ENCODE measurements at places on chromosomes 3 and 15.
A peak's percentile ranks its signal among the peaks of the same experiment; 100 is the strongest.

DNA sequence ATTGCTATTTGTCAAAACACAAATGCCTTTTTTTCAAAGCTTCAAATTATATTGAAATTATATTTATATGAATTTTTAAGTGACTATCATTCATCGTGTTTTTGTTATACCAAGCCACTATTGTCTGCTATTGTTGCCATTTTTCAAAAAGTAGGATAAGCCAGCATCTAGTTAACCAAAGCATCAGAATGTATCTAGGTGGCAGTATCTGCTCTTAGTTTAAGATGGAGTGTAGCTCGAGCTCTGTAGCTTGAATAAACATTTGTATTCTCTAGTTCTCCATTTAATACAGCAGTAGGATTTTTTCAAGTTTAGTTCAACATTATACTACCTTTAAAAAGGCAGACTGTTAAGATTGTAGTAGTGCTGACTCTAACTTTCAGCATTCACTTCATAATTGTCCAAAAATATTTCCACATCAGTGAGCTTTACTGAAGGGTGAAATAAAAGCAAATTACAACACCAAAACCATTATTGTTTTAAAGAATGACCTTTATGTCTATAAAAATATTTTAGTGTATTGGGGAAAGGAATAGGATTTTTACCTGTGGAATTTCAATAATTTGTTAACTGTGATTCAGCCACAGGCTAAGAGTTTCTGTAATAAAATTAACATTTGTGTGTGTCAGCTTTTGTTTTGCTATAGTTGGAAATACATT lies 19.6 kb upstream of the C15orf61 start:
- DNase-seq: peak; percentile 51

DNA sequence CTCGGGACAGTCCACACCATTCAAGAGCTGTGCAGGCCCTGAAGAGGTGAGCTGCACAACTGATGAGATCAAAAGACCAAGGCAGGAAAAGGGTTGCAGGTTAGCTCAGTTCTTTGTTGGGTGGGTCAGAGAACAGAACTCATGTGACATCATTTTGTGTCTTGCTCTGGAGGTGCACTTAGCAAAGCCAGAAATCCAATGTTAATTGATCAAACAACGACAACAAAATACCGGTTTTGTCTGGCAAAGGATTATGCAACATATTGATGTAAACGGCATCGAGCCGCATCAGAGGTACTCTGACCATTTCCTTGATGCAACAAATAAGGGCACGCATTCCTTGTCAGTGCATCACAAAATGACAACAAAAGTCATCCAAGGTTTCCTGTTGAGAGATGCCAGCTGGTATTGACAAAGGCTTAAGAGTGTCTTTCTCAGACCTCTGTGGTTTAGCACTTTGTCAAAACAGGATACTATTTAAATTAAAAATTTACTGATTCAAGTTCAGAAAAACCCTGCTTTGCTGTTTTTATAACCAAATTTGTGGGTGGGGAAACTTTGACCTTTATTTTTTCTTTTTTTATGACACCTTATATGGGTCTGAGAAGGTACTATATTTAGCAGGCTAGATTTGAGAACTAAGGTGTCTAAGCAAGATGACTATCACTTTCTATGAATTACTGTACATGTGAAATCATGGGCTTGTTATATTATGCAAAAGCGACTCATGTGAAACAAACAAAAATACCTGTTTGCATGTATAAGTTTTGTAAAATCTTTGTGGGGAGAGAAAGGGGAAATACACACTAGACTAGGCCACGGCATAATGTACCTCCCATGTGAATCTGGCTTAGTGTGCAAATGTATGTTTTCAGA lies 496.1 kb downstream of the FOXP1 start:
- no peak for DNase-seq

DNA sequence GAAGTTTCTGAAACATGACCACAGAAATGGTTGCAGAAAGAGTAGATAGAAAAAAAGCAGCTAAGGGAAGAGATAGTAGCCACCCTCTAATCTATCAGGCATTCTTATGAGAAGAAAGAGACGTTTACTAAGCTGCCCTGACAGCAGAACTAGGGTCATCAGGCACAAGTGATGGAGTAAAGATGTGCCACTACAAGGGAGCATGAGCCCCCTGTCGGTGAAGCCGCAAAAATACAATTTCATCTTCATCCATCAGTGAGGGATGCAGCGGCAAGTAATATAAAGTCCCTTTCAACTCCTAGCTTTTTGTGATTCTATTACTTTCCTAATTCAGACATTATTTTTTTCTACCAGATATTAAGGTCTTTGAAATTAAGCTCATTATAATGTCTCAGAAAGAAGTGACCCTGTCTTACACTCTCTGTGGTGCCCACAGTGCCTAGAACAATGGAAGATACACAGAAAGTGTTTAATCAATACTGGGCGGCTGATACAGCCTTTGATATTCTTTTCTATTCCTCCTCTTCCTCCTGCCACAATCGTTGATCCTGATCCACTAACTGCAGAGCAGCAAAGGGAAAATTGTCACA lies 651.6 kb downstream of the NTRK3 start:
- DNase-seq: peak; percentile 42

GRCh38 chr15:90942354-90943120 lies 7.5 kb downstream of the UNC45A start:
- DNase-seq: no peak

GRCh38 chr3:88149101-88149508 lies 654 bp upstream of the C3orf38 start:
- DNase-seq: peak; percentile 56

GRCh38 chr3:131586277-131586676 lies 83.5 kb upstream of the MRPL3 start:
- DNase-seq: no peak

DNA sequence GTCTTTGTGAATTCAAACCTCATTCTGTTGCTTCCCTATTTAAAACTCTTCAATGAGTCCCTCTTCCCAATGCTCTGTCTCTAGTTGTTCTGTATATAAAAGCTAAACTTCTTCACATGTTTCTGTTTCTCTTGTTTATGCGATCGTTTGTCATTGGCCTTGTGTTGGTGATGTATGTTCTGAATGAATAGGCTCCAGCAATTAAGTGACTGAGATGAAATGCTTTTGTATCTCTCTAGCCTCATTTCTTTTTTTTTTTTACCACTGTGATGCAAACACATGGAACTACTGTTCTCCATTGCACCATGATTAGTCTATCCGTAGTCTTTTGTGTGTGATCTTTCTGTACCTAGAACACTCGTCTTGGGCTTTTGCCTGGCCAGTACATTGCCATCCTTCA lies 380.5 kb upstream of the TPRG1 start:
- no peak for DNase-seq

DNA sequence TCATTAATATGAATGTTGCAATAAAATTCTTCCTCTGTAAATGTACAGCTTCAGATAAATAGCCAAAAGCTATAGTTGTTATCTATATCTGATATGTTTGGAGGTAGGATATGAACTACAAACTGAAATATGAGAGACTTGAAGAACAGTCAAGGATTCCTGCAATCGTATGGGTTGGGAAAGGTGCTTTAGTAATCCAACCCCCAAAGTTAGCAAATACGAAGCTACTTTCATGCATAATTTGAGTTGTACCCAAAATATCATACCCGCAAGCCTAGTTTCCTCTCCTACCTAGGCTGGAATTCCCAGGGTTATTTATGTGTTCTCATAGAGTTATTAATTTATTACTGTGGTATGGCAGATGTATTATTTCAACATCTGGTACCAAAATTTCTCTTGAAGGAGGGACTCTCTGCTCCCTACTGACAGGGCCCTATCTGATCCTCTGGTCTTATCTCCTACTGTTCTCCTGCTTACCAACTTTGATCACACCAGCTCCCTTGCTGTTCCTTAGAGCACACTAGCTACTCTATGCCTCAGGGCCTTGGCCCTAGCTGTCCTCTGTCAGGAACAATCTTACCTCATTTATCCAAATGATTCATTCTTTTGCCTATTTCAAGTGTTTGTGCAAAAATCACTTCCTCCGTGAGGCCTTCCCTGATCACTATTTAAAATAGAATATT lies 140.4 kb upstream of the CCDC54 start:
- DNase-seq: no peak

DNA sequence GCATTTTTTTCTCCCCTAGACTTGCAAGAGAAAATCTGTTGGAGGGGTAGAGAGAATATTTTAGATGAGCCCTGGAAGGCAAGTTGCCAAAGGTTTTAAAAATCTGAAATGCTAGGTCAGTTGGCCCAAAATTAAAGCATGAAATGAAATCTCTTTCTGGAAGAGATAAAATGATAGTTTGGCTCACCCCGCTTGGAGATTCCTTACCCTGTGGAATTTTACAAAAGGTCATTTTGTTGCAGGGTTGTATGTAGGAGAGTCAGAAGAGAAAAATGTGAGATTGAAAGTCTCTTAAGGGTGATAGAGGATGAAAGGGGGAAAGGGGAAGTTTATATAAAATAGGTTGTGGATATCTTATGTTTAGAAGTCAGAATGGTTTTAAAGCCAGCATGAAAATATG lies 277.8 kb downstream of the CD47 start:
- DNase-seq: no peak

GRCh38 chr3:12907296-12907695 lies 65.9 kb upstream of the RPL32 start:
- no peak for DNase-seq

GRCh38 chr15:93366387-93367100 lies 277.5 kb upstream of the RGMA start:
- DNase-seq: no peak

DNA sequence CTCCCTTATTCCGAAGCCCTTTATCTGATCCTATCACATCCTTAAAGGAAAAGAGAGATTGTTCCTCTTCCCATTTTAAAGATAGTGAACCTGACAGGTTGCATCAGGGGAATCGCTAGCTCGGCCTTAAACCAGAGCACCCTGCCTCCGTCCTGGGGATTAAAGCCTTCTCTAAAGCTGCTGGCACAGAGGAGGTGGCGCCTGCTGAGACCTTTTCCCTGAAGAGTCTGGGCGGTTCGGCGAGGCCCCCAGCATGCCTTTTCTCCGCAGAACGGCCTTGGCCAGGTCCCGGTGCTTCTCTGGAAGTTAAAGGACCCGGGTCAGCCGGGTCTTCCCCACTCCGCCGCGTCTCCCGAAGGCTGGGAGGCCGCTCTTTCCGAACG lies 593 bp downstream of the FAM219B start:
- DNase-seq: peak; percentile 72

DNA sequence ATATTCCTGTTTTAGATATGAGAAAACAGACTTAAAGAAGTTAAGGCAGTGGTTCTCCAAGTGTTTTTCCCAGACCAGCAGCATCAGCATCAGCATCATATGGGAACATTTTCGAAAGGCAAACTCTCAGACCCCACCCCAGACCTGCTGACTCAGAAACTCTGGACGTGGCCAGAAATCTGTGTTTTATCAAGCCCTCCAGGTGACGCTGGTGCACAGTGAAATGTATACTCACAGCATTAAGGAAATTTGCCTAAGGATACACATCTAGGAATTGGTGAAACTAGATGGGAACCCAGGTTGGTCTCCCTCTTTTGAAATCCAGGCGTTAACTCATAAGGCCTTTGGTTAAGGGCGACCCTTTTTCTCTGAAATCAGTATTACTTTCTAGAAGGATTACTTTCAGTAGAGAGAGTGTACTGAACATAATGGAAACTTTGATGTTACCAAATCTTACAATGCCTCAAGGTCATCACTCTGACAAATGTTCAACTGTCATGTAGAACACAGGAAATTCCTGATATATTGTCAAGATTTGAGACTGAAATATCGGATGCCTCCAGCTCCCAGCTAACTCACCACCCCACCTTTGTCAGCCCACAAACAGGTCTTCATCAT lies 910.2 kb downstream of the ROBO1 start:
- no peak for DNase-seq

- no peak for DNase-seq
Measured at GRCh38 chr3:47323431-47324277, 40.9 kb downstream of the KLHL18 start.

DNA sequence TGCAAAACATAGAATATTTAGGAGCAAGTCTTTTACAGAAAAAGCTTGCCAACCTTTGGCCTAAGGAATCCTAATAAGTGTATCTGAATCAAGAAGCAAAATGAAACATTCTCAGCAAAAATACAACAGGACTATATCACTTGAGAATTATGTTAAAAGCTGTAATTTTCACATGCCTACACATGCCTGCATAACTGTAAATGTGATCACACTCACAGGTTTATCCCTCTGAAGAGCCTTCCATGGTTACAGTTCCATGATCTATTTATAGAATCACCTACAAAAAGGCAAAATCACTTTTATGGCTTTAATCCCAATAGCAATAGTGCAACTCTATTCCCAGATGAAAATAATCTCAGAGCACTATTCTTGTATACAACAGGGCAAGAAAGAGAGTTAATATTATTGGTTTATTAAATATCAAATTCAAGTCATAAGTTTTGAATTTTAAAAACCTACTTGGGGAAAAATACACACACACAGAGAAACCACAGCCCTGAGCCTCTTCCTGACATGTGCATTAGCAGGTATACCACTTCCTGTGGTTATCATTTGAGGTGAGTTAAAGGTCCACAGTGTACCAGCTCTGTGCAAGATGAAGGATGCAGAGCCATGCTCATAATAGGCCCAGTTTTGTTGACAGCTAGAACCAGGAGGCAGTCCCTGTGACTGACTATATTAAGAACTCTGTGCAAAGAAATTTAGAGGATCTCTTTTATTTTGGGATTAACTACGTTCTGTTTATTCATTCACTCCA lies 252.5 kb upstream of the TGFBR2 start:
- DNase-seq: peak; percentile 15

GRCh38 chr15:48389691-48390143 lies 58.5 kb downstream of the DUT start:
- DNase-seq: no peak

DNA sequence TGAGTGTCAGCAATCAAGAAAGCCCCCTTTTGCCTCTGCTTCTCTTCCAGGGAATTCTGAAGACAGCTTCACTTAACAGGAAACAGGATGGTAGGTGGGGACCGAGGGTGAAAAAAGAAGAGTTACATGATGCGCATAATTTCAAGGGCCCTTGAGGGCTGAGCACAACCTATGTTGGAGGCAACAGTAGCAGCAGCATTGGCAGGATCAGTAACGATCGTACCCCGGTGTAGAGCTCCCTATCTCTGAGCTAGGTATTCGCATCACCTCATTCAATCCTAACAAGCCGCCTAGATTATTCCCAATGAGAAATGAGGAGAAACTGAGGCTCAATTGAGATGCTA lies 432 bp upstream of the RAD54L2 start:
- peak; percentile 14 for DNase-seq

- DNase-seq: peak; percentile 63
Measured at GRCh38 chr15:33152502-33153109, 41.9 kb downstream of the FMN1 start.

Measured in NB4 (cell line).